Left renal cortex interstitium (tissue), 4 donors: ENCODE measurements at places on chromosomes 4 and X. TPM values are rescaled to one million over a fixed set of nuclear protein-coding genes. Genes with fewer than 3 reads are reported as not detected.

The SERPINA7 gene
- polyA plus RNA-seq: 1.4 TPM

- no peak for DNase-seq
Measured at GRCh38 chr4:147039976-147040575, 94.4 kb upstream of the TTC29 start.

GRCh38 chr4:101075536-101075935 is 271.8 kb downstream of the PPP3CA start:
- DNase-seq: no peak

The XAGE2 gene
- polyA plus RNA-seq: 0.38 TPM

The BLTP1 gene
- polyA plus RNA-seq: 74.8 TPM

The PRDM5 gene
- polyA plus RNA-seq: 16.1 TPM

The USO1 gene
- 93.2 TPM for polyA plus RNA-seq

GRCh38 chrX:14832151-14832550 is 40.7 kb downstream of the FANCB start:
- DNase-seq: no peak

GRCh38 chr4:17376205-17376604 is 135.7 kb downstream of the QDPR start:
- DNase-seq: no peak

DNA sequence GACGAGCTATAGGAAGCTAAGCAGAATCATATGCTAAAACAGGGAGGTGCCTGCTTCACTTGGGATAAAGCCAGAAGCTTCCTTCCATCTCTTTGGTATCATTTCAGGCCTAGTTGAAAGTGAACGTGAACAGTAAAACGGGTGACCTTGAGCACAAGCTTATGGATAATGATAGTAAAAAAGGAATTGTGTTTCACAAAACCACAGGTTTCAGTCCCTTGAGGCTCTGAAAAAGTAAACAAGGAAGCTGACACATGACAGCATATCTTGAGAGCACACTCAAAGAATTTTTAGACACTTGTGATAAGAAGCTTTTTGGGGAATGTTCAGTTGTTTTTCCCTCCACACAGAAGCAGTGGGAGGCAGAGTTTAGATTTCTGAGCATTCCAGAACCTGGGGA is 286.1 kb downstream of the DCHS2 start:
- no peak for DNase-seq

DNA sequence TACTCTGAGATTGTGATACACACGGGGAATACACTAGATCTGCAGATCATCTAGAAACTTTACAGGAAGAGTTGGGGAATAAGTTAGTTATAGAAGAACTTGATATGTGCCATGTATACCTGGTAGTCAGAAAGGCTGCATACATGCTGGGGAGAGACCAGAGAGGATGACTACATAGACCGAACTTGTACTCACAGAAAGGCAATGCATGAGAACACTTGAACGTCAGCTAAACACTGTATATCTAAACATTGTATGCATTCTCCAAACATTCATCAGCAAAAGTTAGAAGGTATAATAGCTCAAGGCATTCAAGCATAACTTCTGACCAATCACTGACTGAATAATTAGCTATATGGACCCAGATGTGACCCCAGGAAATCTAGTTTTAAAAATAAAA is 78.0 kb upstream of the PDHA2 start:
- DNase-seq: no peak

The AKAP14 gene
- polyA plus RNA-seq: not detected

The SLITRK2 gene
- 1.5 TPM for polyA plus RNA-seq

The MAGEH1 gene
- 71.4 TPM for polyA plus RNA-seq

The TEC gene
- polyA plus RNA-seq: 2.4 TPM

The FAM47A gene
- polyA plus RNA-seq: not detected

DNA sequence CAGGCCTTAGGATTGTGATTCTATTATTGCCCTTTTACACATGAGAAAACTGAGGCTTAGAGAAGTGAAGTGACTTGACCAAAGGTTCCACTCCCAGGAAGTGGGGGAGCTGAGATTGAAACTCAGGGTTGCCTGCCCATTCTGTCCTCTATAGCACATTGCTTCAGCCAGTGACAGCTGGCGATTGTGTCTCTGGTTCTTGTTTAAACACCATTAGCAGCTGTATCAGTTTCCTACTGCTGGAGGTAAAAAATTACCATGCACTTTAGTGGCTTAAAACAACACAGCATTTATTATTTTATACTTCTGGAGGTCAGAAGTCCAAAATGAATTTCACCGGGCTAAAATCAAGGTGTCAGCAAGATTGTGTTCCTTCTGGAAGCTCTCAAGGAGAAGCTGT is 205.8 kb upstream of the MAMLD1 start:
- no peak for DNase-seq

The RENBP gene
- 22.7 TPM for polyA plus RNA-seq

The SSX4 gene
- polyA plus RNA-seq: not detected

DNA sequence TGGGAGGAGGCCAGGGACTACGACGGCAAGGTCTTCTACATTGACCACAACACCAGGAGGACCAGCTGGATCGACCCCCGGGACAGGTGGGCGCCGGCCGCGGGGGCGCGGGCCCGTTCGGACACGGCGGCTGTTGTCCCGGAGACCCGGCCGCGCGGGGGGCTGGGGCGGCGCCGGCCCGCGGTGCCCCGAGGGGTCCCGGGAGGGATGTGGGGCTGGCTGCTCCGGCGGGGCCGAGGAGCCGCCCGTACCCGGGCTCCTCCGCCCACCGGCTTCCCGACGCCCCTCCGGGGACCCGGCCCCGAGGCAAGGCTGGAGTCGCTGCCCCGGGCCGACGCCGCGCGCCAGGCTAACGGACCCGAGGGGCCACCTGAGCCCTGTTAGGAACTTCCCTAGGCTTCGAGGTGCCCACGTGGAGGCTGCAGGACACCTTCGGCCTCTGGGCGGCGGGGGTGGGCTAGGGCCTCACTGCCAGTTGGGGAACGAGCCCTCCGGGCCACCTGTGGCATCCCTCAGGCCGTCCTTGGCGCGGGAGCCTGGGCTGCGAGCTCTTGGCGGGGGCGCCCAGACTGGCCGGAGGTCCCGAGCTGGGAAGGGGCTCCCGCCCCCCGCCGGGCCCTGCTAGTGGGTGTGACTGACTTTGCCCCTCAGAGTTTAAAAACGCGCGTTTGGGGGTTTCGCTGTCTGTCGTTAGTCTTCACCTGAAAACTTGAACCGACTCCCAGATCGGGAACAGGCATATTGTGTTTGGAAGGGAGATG is 660 bp downstream of the WWC2 start:
- DNase-seq: no peak

GRCh38 chrX:133983256-133983973 is 2.0 kb downstream of the GPC3 start:
- no peak for DNase-seq
